ENCODE measurements at places on chromosomes 12 and 14. TPM values are rescaled to one million over a fixed set of nuclear protein-coding genes. Genes with fewer than 3 reads are reported as not detected.

ZBTB42 gene
- total RNA-seq, result 6.1 TPM

KRT78 gene
- not detected for total RNA-seq

GLI1 gene
- total RNA-seq, result 25.8 TPM

DNA sequence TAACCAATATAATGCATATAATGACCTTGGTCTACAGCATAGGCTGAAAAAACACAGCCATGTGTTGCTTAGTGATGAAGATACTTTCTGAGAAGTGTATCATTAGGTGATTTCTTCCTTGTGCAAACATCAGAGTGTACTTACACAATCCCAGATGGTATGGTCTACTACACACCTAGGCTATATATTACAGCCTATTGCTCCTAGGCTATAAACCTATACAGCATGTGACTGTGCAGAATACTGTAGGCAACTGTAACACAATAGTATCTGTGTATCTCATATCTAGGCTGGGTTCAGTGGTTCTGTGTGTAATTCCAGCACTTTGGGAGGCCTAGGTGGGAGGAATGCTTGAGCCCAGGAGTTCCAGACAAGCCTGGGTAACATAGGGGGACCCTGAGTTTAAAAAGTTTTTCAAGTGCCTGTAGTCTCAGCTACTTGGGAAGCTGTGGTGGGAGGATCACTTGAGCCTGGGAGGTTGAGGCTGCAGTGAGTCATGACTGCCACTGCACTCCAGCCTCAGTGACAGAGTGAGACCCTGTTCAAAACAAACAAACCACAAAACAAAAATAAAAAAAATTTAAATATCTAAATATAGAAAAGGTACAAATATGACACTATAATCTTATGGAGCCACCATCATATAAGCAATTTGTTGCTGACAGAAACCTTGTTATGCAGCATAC is 66.6 kb downstream of the GRIP1 start:
- no peak for DNase-seq

GRCh38 chr12:28253161-28253641 is 62.9 kb downstream of the CCDC91 start:
- DNase-seq, result no peak

GRCh38 chr12:120224304-120225199 is 23.6 kb upstream of the RPLP0 start:
- no peak for DNase-seq
